ENCODE measurements at places on chromosomes 5 and 9. TPM values are rescaled to one million over a fixed set of nuclear protein-coding genes. Genes with fewer than 3 reads are reported as not detected.

DNA sequence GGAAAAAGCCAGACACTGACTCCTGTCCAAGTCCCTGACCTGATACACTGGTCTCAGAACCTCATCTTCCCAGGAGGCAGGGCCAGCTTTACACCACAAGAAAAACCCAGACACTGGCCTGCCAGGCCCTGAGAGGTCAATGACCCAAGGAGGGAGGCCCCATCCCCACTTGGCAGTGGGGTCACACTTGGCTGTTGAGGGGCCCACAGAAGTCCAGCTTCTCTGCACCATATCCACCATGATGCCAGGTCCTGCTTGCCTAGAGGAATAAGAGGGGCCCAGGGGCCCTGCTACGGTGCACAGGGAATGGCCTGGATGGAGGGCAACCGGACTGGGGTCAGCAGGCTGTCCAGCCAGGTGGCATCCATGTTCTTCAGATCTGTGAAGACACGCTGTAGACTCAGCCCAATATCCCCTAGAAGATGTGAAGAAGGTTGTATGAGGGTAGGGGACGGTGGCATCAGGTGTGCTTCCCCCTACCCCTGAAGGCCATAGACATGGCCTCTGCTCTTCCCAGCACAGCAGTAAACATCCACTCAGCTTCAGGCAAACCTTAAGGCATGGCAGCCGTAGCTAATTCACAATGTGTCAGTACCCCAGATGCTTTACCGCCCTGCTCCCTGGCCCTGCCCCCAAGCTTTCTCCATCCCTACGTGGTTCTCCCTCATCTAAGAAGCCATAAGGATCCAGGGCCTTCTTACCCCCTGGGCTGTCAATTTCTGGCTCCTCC lies 6.7 kb downstream of the IRF1 start:
- DNase-seq = no peak
- H3K27ac ChIP-seq = no peak overlapping the region
- H3K36me3 ChIP-seq = peaks cover 42% of the 10 kb centered on the region
- H3K4me3 ChIP-seq = no peak overlapping the region

DNA sequence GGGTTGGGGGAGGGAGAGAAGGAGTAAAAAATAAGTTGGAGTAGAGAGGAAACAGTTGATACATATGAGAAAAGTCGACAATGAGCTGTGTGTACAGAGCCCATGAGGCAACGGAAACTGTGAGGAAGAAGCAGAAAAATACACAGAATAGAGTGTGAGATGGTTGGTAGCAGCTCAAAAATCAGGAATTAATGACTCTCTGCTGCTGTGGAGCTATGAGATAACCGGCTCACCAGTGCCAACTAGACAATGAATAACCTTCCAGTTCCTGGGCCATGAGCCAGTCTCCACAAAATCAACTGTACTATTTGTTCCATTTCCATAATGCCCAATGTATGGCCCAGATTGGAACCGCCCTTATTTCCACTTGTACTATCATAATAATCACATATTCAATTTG lies 53.1 kb upstream of the NREP start:
- H3K27ac ChIP-seq = no peak overlapping the region
- no peak for DNase-seq
- no peaks in the 10 kb centered on the region for H3K27me3 ChIP-seq
- no peaks in the 10 kb centered on the region for H3K36me3 ChIP-seq

DNA sequence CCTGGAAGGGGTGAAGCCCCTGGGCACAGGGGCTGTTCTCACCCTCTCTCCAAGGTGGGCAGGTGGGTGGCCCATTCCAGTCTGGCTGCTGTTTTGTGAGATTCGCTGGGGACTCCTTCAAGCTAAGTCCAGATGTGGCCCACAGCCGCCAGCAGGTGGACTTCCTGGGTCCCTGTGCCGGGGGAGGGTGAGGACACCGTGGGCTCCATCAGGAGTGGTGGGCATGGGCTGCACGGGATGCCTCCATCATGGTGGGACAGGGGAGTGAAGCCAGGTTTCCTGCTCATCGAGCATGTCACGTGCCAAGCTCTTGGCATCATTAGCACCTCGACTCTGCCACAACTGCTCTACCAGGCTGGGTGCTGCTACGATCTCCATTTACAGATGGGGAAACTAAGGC lies 1.8 kb downstream of the NCS1 start:
- peaks cover 9% of the 10 kb centered on the region for H3K27me3 ChIP-seq
- DNase-seq = no peak
- no peaks in the 10 kb centered on the region for H3K36me3 ChIP-seq
- no peak overlapping the region for H3K4me3 ChIP-seq

GRCh38 chr9:126131066-126132010 lies 195.3 kb upstream of the MVB12B start:
- no peak for DNase-seq
- H3K27me3 ChIP-seq = no peaks in the 10 kb centered on the region
- H3K36me3 ChIP-seq = no peaks in the 10 kb centered on the region

DNA sequence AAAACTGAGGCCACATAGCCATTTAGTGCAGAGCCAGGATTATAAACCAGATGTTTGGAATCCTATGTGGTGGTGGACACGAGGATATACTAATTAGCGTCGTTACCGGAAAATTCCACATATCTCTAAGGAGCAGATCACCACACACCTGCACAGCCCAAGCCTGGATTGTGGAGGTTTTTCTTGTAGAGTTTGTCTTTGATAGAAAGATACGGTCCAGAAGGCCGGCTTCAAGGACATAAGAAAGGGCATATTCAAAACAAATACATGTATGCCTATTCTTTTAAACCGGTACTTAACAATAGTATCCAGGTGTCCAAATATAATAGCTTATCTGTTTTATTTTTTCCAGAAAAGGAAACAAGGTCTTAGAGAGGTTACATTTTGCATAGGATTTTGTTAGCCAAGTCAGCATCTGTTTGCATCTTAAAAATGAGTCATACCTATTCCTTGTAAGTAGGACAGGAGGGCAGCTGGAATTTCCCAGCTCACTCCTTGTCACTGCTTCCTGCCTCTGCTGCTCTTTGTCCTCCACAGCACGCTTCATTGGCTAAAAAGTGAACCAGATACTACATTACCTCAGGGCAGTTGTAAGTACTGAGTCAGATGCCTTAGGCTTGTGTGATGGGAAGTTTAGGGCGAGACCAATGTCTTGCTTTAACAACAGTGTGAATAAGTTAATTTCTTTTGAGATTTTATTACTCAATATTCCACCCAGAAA lies 3.6 kb downstream of the TMC1 start:
- peak; percentile 63 for DNase-seq
- H3K27me3 ChIP-seq = no peaks in the 10 kb centered on the region
- H3K4me3 ChIP-seq = no peak overlapping the region
- H3K36me3 ChIP-seq = no peaks in the 10 kb centered on the region

DNA sequence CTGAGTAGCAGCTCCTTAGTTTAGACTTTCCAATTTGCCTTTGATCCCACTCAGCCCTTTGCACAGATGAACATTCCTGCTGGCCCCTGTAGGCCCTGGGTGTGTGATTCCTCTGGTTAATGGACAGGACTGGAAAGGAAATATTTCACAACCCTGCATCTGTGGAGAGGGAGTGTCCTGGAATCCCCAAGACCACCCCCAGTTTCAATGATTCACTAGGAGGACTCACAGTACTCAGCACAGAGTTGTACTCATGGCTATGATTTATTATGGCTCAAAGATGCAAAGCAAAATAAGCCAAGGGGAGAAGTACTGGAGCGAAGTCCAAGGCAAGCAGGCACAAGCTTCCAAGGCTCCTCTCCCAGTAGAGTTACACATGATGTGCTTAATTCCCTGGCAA lies 42.4 kb upstream of the TJP2 start:
- H3K36me3 ChIP-seq = no peaks in the 10 kb centered on the region
- H3K4me1 ChIP-seq = peaks cover 3% of the 10 kb centered on the region
- H3K4me3 ChIP-seq = no peak overlapping the region
- no peak for DNase-seq
- no peak overlapping the region for H3K27ac ChIP-seq

RAD1 gene
- 12.6 TPM for total RNA-seq

TEX53 gene
- not detected for total RNA-seq

CSF1R gene
- total RNA-seq = 7.2 TPM

CATSPER3 gene
- total RNA-seq = 0.85 TPM

LHX3 gene
- total RNA-seq = not detected

ADAMTS12 gene
- total RNA-seq = 0.42 TPM

Data from colonic mucosa (tissue), 4 donors.